Stomach (tissue), 19 donors: ENCODE measurements at places on chromosomes 1 and 21. TPM values are rescaled to one million over a fixed set of nuclear protein-coding genes. Genes with fewer than 3 reads are reported as not detected.

- DNase-seq, result no peak
These were observed 11.5 kb downstream of the ZP4 start for GRCh38 chr1:237879195-237879594.

Gene DNAJC6
- total RNA-seq, result 0.45 TPM

Gene TMEM61
- 0.89 TPM for total RNA-seq

Gene DISP3
- total RNA-seq, result not detected

Gene AQP10
- total RNA-seq, result not detected

DNA sequence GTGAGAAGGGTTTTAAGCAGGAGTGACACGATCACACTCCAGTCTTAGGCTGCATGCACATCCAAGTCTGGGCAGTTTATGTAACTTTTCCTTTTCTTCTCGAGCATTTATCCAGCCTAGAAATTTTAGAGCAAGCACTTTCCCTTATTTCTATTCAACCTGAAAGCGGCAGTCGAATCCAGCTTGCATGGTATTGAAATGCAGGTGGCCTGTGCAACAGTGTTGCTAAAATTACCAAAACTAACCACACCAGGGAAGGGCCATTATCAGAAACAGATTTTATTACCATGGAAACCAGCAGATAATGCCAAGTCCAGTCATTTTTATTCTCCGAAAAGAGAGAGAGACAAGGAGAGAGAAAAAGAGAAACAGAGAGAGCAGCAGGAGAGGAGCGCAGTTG lies 179.9 kb upstream of the ZC3H12A start:
- no peak for DNase-seq
